Activated T-cell treated with anti-CD3 and anti-CD28 coated beads for 24 hours (primary cell): ENCODE measurements at places on chromosomes 6 and 20.
A peak's percentile ranks its signal among the peaks of the same experiment; 100 is the strongest.

- no peak for DNase-seq
Observed at GRCh38 chr6:142367061-142367460, 65.3 kb downstream of the ADGRG6 start.

- no peak for DNase-seq
Observed at GRCh38 chr6:34120953-34121675, 24.8 kb downstream of the GRM4 start.

GRCh38 chr6:9543649-9544048 lies 871.2 kb downstream of the TFAP2A start:
- DNase-seq: no peak

GRCh38 chr6:5996714-5997419 lies 9.9 kb downstream of the NRN1 start:
- DNase-seq: no peak

DNA sequence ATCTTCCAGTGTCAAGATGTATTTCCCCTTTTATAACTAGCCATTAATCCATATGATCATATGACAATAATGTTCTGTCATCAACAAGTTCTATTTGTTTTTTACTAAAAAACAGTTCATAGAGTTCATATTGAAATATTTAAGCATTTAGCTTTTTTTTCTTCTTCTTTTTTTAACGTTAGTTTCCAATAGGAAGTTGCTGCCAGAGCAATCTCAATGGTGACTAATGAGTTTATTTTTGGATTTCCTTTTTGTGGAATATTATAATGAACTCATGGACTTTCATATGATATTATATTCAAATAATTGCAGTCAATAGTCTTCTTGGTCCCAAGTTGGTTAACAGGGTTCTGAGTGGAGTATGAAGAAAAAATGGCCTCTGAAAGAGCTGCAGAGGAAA lies 343.3 kb downstream of the BCKDHB start:
- no peak for DNase-seq

GRCh38 chr6:83948851-83949250 lies 84.7 kb upstream of the MRAP2 start:
- DNase-seq: no peak

GRCh38 chr20:841568-842546 lies 8.3 kb downstream of the FAM110A start:
- DNase-seq: no peak

- no peak for DNase-seq
Observed at GRCh38 chr6:47169785-47170616, 127.9 kb upstream of the ADGRF1 start.

DNA sequence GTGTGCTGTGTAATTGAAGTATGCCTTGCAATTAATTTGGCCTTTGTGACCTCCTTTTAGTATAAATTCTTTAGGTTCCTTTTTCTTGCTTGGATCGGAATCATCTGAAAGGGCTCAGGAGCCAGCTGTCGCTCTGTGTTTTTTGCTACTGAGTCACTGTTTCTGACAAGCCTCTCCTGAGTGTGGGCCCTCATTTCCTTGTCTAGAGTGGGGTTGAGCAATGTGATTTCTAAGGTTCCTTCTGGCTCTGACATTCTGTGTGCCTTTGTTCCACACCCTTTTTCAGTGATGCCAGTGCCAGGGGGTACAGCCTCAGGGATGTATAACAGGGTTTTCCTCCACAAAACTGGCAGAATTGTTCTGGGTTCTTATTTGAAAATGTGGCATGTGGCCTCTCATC lies 26.5 kb downstream of the DAAM2 start:
- DNase-seq: no peak

DNA sequence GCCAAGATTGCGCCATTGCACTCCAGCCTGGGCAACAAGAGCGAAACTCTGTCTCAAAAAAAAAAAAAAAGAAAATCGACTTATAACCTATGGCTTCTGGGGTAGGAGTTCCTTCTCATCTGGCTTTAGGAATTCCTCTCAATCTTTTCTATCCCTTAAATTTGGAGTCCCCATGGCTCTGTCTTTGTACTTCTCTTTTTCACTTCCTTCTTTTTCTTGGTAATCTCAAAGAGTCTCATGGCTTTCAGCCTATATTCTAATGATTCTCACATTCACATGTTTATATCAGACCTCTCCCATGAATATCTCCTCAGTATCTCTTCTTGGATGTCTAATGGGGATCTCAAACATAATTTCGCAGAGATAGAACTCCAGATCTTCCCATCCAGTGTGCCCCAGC lies 42.8 kb upstream of the RALGAPA2 start:
- no peak for DNase-seq

DNA sequence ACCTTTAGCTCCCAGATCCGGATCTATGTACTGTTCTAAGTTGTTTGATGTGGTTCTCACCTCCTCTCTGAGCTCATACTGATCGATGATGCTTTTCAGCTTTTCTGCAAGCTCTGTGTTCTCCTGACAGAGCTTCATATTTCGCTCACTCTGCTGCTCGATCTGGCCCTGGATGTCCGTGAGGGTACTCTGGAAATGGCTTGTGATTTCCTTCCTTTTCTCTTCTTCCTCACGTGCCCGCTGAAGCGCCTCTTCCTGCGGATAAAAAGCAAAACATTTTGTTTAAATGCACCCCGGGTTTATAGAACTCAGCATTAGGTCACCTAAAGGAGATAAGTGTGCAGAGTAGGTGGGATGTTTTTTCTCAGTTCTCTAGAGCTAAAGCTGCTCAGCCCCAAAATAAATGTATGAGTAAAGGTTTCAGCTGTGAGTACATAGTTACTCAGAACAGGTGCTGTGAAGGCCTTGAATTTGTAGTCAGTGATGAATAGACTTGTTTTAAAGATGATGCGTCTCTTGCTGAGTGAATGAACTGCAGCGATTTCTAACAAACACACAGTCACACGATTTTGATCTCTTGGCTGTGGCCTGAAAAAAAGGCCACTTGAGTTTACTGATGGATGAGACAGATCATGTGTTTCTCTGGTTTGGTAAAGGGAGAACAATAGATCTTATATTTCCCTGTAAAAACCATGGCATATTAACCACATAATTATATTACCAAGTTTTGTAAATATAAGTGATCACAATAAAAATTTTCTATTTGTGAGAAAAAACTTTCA lies 29.1 kb downstream of the TXLNB start:
- peak; percentile 22 for DNase-seq

DNA sequence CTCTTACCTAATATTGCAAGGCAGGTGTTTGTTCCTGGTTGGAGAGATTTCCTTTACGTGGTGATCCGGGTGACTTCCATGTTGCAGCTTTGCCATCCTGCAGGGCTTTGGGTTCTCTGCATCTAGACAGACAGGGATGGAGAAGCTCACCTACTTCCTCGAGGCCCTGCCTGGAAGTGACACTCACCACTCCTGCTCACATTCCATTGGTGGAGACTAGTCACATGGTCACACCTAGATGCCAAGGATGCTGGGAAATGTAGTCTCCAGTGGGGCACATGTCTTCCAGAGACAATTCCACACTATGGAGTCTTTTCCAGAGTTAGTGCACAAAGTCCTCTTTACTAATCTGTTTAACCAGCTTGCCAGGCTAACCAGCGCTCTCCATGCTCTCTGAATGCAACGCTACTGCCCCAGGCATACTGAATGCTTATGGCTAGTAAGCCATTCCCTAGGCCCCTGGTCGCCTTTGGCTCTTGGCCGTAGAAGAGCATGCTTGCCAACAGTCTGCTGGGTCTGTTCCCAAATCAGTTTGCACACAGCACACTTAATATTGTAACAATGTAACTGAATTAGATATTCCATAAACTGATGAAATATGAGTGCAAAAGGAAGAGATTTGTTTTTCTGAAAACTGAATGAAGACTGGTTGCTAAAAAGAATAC lies 6.7 kb upstream of the KCNK15 start:
- peak; percentile 26 for DNase-seq

- no peak for DNase-seq
Observed at GRCh38 chr6:13716225-13716954, 4.8 kb upstream of the RANBP9 start.

DNA sequence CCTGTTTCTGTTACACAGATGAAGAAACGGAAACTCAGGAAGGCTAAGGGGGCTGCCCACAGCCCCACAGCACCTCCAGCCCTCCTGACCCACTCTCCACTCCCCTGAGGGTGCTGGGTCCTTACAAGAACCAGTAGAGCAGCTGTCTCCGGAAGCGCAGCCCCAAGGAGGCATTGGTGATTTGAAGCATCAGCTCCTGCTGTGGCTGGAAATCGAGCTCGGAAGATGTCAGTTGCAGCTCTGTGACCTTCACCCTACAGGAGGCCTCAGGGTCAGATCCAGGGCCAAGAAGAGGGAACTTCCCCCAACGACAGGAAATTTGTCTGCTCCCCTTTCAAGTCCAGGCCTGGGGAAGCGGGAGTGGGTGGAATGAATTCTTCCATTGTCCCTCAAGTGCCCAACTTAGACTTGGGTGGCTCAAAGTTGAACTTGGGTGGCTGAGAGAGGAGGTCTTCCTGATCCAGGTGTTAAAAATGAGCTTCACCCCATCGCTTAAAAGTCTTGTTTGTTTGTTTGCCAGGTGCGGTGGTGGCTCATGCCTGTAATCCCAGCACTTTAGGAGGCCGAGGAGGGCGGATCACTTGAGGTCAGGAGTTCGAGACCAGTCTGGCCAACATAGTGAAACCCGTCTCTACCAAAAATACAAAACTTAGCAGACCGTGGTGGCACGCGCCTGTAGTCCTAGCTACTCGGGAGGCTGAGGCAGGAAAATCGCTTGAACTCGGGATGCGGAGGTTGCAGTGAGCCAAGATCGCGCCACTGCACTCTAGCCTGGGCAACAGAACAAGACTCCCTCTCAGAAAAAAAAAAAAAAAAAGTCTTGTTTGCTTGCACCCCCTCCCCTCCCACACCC lies 1.9 kb downstream of the PLTP start:
- no peak for DNase-seq

GRCh38 chr6:88881451-88881850 lies 82.0 kb downstream of the RNGTT start:
- no peak for DNase-seq
